Stimulated activated CD8-positive, alpha-beta memory T cell treated with anti-CD3 and anti-CD28 coated beads, Interleukin-7, amount 100 ng/mL, for 4 hours (primary cell): ENCODE measurements at places on chromosomes 11 and 22.

- no peak for DNase-seq
Measured at GRCh38 chr11:93807980-93808379, 23.9 kb downstream of the MED17 start.

GRCh38 chr11:2551131-2551530 is 106.3 kb downstream of the KCNQ1 start:
- DNase-seq = no peak

DNA sequence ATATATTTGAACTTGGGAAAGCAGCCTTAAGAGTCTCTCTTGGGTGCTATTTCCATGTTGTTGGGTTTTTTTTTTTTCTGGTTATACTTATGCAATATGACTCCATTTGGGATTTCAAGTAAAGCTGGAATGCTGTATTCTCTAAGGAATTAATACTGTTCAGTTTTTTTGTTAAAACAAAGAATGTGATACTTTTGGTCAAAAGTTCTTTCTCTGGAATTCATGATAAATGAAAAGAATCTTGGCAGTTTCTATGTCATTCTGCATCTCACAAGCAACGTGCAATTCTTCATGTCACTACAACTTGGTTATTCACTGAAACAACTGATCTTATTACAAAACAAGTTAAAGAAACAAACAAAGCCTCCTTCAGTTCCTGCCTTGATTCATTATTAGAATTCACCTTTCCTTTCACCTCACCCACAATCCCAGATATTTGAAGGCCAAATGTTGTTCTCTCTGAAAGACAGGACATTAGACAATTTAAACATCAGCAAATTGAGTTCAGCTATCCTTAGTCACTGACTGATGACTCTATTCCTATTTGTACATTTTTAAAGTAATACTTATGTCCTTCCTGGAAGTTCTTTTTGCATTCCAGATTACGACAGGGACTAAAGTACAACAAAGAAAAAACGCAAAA is 176.2 kb downstream of the SBF2 start:
- no peak for DNase-seq

DNA sequence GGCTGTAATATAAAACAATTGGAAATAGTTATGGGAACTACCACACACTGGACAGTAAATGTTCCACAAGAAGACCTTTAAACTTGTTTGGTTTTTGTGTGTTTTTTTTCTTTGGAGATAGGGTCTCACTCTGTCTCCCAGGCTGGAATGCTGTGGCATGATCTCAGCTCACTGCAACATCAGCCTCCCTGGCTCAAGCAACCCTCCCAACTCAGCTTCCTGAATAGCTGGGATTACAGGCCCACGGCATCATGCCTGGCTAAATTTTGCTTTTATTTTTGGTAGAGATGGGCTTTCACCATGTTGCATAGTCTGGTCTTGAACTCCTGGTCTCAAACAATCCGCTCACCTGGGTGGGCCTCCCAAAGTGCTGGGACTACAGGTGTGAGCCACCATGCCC is 121.0 kb downstream of the MPPED2 start:
- DNase-seq = no peak

DNA sequence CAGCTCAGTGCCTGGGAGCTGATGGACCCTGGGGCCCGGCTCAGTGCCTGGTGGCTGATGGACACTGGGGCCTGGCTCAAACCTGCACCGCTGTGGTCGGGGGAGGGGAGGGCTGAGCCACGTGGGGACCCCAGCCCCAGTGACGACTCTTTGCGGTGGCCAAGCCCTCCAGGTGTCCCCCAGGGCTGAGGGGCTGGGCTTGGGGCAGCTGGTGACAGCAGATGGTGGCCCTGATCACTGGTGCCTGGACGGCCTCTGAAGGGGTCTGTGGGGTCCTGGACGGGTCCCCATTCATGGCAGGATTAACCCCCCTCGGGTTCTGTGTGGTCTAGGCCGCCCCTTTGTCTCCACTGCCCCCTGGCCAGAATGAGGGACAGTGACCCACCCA is 3.4 kb upstream of the MUC5B start:
- DNase-seq = no peak

DNA sequence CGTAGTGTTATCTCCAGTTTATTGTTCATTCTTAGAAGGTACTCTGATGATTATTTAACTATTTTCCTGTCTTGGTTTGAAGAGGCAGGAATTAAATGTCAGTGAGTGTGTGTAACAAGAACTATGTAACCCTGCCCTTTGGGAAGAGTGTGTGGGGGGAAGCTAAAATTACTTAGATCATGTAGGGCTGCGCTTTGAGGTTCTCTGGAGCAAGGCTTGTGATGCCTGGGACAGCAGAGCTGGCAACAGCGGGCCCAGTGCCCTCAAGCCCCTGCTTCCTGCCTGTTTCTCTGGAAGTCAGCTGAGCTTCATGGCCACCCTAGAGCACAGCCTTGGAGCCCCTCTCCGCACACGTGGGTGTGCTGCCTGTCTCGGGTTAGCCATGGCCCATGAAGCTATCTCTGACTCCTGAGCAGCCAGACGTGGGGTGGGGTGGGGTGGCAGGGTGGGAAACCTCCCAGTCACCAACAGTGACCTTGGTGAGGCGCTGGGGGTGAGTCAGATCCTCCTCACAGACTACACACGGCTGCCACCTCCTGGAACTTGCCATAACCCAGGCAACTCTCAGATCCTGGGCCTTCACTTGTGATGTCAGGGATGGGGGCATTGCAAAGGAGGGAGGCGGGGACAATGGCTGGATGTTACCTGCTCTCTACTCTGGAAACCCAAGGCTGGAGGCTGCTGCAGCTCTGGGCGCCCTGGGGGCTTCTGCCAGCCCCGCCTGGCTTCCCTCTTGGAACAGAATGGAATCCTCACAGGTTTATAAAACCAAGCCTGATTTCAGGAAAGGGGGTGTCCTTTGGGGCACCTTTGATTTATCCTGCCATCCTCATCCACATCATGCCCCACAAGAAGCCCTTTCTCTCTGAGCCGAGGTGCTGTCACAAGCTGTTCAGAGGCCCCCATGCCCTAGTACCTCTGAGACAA is 88.6 kb downstream of the SNX19 start:
- no peak for DNase-seq

- DNase-seq = no peak
Measured at GRCh38 chr11:45181193-45181888, 34.9 kb downstream of the PRDM11 start.

- no peak for DNase-seq
Measured at GRCh38 chr11:4830909-4831308, 9.8 kb downstream of the OR51F2 start.

DNA sequence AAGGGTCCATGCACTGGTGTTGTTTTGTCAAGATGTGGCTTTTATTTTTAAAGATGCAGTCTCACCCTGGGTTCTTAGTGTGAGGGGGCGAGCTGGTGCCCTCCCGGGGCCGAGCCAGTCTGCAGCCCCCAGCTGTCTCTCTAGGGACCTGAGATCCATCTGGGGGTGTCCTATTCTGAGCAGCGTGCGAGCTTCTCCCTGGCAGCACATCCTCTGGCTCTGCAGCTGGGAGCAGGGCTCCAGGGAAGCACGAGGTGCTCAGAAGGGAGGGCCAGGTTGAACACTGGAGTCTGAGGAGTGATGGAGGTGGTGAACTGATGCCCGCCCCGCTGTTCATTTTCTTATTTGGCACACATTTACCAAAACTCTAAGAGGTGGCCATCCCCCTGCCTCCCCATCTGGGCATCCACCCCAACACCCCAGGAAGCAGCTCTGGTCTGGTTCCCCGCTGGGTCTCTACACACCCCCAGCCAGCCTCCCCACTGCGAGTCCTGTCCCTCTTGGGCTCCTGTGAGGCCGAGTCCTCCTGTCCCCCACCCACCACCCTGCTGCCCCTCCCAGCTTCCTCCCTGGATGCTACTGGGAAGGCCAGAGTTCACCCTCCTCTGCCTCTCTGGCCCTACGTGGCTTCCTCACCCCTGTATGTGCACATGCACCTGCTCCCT is 956.4 kb downstream of the BRD1 start:
- no peak for DNase-seq

DNA sequence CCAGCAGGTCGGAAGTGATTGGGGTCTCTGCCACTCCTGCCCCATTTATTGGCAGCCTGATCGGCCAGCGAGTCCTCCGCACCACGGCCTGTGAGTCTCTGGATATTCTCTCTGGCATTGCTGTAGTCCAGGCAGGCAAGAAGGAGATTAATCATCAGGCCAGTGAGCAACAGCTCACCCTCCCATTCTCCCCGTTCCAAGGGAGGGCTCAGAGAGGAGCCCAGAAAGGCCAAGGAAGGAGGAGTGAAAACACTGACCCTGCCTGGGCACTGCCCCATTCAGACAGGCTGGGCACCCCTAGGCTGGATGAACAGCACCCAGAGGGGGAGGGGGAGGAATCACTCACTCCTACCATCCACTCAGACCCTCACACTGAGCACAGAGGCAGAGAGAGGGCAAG is 3.1 kb downstream of the SAA2 start:
- no peak for DNase-seq

DNA sequence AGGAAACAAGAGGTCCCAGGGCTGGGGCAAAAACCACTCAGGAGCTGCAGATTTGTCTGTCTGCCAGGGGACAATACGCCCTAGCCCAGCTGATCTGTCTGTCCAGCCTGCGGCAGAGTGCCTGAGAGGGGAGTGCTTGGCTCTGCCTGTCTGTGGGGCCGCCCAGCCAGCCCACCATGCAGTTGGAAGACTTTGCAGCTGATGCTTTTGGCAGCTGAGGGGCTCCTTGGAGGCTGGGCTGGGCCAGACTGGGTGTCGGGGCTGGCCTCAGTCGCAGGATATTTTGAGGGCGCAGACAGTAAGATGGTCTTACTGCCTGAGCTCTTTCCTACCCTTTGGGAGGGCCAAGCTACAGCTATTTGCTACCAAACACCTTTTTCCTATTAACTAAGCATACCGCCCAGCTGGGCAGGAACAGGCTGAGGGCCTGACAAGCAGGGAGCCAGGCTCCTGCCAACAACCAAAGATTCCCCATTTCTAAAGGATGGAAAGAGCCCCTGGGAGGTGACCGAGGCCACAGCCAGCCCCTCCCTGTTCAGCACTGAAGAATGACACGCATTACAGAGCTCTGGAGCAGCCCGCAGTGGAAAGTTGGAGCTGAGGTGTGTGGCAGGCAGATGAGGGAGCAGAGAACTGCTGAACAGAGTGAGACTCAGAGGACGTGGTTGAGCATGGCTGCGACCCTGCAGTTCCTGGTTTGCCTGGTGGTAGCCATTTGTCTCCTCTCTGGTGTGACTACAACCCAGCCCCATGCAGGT is at the start of gene FAM180B:
TSS of gene FAM180B (plus strand) at position 581 of the 758 bp plus-strand sequence. CDS start at position 672, 91 bp downstream.
- DNase-seq = no peak

DNA sequence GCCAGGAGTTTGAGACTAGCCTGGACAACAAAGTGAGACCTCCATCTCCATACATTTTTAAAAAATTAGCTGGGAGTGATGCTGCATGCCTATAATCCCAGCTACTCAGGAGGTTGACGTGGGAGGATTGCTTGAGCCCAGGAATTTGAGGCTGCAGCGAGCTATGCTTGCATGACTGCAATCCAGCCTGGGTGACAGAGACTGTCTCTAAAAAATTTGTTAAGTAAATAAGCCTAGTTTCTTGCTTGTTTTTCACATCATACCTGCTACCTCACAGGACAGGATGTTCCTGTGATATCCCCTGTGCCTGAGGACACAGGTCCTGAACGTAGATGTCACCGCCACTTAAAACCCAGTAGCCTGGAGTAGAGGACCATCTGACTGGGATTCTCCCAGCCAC is 348.6 kb downstream of the MN1 start:
- DNase-seq = no peak

- DNase-seq = no peak
Measured at GRCh38 chr11:132466983-132467382, 1065.3 kb downstream of the OPCML start.

GRCh38 chr11:70566768-70567530 is 168.6 kb downstream of the CTTN start:
- DNase-seq = no peak

- no peak for DNase-seq
Measured at GRCh38 chr11:61820174-61820573, 3.4 kb upstream of the FADS1 start.

DNA sequence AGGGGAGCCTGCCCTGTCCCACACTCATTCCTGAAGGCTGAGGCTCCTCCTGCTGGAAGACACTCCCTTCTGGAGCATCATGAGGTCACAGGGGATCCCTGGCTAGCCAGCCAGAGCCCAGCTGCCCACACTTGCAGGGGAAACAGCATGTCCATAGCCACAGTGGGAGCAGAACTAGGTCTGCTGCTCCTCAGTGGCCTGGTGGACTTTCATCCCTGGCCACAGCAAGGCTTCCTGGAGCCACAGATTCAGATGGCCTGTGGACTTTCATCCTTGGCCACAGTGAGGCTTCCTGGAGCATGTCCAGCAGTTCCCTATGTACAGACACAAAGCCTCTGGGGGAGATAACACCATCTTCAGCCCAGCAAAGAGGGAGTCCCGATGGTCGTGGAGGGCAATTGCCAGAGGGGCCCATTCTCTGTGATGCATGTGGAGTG is 5.9 kb upstream of the APOL6 start:
- no peak for DNase-seq

- no peak for DNase-seq
Measured at GRCh38 chr11:82406611-82407010, 327.1 kb downstream of the FAM181B start.

- DNase-seq = no peak
Measured at GRCh38 chr11:13760115-13760514, 91.6 kb downstream of the FAR1 start.

- DNase-seq = no peak
Measured at GRCh38 chr22:38623351-38623750, 32.8 kb downstream of the FAM227A start.

- no peak for DNase-seq
Measured at GRCh38 chr22:21034989-21035388, 2.6 kb upstream of the SLC7A4 start.

- no peak for DNase-seq
Measured at GRCh38 chr11:3732671-3733436, 61.7 kb upstream of the CHRNA10 start.

GRCh38 chr11:46557684-46558151 is 36.1 kb downstream of the AMBRA1 start:
- DNase-seq = no peak

GRCh38 chr22:19359554-19360299 is 68.2 kb upstream of the CLTCL1 start:
- DNase-seq = no peak

DNA sequence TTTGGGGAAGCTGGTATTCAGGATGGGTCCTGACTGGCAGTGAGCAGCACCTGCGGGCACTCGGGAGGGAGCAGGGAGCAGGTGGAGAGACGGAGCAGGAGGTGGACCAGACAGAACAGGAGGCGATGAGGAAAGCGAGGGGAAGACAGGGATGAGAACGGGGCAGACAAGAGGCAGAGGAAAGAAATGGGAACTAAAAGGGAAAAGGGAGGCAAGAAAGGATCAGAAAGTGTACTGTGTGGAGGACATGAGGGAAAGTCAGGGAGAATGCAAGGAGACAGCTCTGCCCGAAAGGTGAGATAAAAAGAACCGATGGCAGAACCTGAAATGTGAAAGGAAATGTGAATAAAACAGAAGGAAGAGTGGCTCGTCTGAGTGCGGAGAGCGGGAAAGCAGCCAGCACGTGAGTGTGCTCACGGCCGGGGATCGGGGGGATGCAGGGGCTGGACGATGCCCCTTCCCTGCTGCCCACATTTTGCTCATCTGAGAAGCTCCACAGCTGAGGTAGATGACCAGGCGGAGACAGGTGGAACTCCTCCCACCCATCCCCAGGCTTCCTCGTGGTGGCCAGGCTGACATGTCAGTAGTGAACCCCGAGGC is 494.4 kb upstream of the B3GAT1 start:
- no peak for DNase-seq

GRCh38 chr11:86930957-86931547 is 24.1 kb downstream of the FZD4 start:
- no peak for DNase-seq

GRCh38 chr11:124115782-124116616 is 749 bp downstream of the VWA5A start:
- no peak for DNase-seq
